AG04449 (cell line): ENCODE measurements at places on chromosomes 7 and 10.

GRCh38 chr7:1134951-1135350, 25.0 kb downstream of the ZFAND2A start:
- no peak for DNase-seq

- peak; percentile 46 for DNase-seq
Measured at GRCh38 chr10:113746217-113746957, 5.1 kb upstream of the PLEKHS1 start.

DNA sequence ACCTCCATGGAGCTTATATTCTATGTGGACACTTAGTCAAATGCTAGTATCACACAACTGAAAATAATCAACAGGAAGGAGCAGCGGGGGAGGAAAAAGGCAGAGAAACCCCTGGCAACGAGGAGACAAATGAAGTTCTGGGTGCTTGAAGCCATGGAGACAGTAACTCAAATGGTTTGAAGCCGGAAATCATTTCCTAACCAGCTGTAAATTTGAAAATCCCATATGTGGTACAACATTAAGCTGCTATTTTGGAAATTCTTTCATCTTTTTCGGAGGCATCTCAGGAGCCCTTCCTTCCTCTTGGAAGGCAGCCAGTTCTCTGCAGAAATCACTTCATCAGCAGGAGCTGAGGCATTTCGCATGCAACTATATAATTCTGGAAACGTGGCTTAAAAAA, 91.4 kb downstream of the PPP1R3C start:
- DNase-seq, result no peak

GRCh38 chr7:45660201-45660900, 86.2 kb downstream of the ADCY1 start:
- no peak for DNase-seq

DNA sequence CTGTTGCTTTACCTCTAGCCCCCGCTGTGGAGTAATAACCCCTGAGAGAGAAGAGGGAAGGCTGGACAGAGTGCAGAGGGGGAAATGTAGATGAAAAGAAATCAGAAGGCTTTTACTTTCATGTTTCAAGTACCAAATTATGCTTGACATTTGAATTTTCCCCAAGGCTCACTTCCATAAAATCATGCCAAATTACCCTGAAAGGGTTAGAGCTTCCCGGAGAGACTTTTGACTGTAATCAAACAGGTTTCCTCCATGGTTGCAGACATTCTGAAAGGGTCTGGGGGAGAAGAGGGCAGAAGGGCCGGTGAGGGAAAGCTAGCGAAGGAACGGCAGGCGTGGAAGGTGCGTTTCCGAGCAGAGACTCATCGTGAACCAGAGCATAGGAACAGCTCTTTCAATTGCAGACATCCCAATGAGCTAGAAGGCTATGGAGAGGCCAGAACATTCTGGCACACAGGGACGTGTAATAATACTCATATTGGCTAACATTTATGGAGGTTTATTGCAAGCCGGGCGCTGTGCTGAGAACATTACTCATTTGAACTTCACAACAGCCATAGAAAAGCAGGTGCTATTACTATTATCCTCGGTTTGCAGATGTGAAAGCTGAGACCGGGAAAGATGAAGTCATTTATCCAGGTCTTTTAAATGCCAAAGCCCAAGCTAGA, 620.8 kb upstream of the AUTS2 start:
- no peak for DNase-seq

GRCh38 chr10:133453516-133454203, at the start of gene SCART1:
Gene SCART1 (plus strand): TSS chr10:133453945. CDS start chr10:133453998, 53 bp downstream.
- DNase-seq, result no peak

- no peak for DNase-seq
Measured at GRCh38 chr7:155920068-155920461, 107.8 kb upstream of the SHH start.

- no peak for DNase-seq
Measured at GRCh38 chr7:116802144-116802745, 60.1 kb upstream of the CAPZA2 start.

- DNase-seq, result no peak
Measured at GRCh38 chr10:131775433-131775832, 125.4 kb upstream of the PPP2R2D start.

DNA sequence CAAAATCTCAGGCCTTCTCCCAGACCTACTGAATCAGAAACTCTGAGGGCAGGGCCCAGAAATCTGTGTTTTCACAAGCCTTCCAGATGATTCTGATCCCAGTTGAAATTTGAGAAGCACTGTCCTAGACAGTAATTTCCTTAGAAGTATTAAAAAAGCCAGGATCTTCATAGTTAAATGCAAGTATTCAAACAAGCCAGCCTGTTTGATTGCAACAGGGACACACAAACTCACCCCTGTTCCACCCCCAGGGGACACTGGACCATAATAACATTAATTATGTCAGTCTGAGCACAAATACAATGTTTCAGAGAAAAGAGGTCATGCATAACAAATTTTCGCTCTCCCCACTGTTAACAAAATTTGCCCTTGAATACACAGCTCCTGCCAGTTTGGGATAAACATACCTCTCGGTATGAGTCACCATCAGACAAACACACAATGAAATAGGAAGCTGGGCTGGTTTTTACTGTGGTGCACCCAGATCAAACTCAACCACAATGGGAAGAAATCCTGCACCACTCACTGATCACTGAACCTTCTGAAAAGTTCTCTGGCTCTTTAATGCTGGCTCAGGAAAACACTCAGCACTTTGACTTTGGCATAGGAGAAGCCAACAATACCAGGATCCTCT, 34.3 kb downstream of the ABLIM1 start:
- peak; percentile 52 for DNase-seq

DNA sequence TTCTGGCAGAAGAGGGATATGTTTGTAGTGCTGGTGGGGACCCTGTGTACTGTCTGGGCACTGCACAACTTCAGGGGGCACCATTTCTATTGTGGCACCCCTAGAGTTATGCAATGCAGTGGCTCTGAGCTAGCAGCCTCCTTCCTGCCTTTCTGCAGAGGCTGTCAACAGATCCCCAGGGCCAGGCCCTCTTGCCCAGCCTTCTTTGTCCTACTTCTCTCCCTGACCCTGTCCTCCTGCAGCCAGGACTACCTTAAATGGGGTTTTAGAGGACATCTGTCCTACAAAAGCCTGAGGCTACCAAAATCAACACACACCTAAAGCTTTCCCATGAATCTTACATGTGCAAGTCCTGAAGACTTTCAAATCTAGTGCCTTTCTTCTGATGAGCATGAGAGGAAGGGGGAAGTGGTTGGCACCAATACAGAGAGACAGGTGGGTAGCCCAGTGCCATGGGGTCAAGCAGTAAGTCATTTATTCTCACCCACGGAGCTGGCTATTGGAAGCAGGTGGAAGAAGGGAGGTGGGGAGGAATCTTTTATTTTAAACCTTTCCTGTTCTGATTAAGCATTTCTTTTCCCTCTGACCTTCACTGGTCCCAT, 2.4 kb downstream of the SPOCK2 start:
- no peak for DNase-seq

DNA sequence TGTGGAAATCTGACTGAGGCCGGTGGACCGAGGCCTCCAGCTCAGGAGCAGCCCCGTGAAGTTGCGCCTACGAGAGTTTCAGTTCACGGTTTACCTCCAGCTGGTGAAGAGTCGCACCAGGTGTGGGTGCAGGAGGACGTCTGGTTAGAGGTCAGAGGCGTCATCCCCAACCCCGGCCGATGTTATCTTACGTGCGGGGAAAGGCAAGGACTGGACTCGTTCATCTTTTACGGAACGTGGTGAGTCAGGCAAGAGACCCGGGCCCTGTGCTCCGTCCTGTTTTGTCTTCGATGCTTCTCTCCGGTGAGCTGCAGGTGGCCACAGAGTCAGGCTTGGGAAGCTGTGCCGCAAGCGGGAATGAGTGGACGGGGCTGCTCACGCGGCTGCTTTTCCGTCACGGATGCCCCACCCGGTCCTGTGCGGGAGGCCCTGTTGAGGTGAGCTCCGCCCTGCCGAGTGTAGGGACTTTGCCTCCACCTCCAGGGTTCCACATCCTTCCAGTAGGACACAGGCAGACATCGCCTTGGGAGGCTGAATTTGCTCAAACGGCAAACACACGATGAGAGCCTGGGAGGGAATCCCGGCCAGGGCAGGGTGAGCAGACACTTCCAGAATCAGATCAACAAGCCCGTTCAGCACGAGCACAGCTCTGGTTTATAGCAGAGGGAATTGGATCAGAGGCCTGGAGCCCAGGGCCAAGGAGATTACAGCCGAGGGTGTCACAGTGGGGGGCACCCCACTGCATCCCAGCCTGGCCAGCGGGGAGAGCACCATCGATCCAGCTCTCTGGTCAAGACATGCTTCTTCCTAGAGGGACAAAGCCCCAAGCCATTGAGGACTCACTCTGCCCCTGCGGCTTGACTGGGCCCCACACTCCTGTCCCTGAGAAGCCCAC, 50.1 kb upstream of the INPP5A start:
- no peak for DNase-seq

DNA sequence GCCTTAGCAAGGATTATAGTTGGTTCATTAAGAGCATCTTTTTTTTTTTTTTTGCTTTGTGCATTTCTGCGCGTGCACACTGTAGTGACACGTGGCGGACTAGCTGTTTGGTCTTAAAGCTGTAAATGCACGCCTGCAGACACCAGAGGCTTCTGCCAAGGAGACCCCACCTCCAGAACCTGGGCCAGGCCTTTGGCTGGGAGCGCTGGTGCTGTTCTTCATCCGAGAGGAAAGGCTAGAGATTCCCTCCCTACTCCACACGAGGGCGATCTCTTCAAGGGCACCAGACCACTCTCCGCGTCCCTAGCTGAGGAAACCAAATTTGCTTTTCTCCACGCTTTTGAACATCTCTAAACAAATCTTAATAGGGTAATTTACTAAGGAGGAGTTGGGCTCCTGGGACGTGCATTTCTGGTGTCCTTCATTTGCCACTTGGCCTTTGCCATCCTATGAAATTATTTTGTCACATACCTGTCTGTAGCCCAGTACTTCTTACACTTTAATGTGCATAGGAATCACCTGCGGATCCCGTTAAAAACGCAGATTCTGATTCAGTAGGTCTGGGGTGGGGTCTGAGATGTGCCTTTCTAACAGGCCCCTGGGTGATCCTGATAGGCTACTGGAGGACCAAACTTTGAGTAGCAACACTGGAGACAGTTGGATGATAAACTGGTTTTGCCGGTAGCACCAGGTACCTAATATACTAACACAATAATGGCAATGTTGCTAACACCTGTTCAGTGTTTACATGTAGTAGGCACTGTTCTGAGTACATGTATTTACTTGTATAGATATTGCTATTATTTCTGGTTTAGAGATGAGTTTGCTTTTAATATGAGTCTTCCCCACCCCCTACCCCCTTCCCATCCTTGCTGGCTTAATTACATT, 1.3 kb upstream of the SLC26A5 start:
- DNase-seq, result no peak

DNA sequence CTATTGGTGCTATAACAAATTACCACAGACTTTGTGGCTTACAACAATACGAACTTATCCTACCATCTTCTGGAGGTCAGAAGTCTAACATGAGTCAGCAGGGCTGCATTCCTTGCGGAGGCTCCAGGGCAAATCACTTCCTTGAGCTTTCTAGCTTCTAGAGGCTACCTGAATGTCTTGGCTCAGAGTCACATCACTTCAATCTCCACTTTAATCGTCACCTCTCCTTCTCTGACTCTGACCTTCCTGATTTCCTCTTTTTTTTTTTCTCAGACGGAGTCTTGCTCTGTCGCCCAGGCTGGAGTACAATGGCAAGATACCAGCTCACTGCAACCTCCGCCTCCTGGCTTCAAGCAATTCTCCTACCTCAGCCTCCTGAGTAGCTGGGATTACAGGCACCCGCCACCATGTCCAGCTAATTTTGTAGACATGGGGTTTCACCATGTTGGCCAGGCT, 44.6 kb upstream of the ANAPC16 start:
- DNase-seq, result no peak

DNA sequence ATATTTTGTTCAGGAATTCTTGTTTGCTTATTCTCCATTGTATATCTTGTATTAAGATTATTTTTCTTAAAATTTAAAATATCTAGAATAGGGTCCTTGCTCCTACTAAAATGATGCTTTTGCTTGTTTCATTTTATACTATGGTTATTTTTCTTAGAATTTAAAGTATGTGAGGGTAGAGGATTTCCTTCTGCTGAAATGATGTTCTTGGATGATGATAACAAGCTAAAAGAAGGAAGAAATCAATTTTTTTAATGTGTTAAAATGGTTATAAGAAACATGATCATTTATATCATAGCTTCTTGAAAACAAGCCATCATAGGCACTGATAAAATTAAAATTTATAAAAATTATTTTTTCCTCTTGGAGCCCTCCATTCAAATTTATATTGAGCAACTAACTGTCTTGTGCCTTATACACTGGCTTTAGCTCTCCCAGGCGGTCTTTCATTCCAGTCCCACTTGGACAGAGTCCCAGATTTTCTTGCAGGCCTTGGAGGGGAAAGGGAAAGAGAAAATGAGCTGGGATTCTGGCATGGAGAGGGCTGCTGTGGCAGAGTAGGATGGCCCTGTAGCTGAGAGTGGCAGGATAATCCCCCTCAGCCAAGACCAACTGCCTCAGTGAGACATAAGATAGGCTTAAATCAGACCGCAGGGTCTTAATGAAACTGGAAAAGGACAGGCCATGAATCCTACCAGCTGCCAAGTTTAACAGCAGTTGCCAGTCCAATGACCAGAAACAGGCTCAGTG, 60.2 kb downstream of the DNAJB9 start:
- DNase-seq, result no peak

DNA sequence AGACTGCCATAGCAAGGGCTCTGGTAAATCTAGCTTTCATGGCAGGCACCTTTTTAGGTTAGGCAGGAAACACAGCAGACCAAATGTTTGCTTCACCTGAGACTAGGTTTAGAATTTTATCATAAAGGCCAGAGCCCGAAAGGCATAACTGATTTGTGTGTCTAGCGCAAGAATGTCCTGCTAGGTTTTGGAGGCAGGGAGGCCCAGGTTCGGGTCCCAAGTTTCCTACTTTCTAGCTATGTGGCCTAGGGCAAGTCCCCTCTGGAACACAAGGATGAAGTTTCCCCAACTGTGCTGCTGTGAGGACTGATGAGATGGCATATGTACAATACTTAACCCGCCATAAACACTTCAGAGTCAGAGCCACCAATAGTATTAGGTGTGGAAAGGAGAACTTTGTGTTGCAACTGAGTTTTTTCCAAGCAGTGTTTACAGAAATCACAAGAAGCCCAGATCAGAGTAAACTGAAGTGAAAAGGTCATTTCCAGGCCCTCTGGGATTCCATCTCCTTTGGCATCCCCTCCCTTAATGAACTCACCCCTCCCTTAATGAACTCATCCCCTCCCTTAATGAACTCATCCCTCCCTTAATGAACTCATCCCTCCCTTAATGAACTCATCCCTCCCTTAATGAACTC, 244.9 kb downstream of the SKAP2 start:
- no peak for DNase-seq

DNA sequence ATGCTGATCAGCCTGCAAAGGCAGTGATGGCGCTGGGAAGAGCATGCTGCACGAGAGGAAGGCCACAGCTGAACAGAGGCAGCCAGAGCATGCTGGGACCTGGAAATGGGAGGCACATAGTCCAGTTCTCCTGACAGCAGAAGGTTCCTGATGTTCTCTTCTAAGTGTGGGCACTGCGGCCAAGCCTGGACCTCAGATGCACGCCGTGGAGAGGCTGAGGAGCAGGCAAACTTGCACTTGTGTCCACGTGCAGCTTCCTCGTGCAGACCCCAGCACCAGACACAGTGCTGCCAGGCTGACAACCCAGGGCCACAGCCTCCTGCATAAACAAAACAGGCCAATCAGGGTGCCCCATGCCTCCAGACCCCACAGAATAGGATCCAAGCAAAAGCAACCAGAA, 93.5 kb upstream of the LANCL2 start:
- DNase-seq, result no peak
